ENCODE measurements at places on chromosomes 3 and 15.

- no peak for DNase-seq
Observed at GRCh38 chr3:66377800-66378199, 123.0 kb downstream of the LRIG1 start.

- DNase-seq, result no peak
Observed at GRCh38 chr15:92073044-92073785, 219.7 kb downstream of the SLCO3A1 start.

- no peak for DNase-seq
Observed at GRCh38 chr3:32454731-32455608, 47.7 kb downstream of the CMTM6 start.

GRCh38 chr3:79415356-79415755 lies 352.4 kb downstream of the ROBO1 start:
- no peak for DNase-seq

- DNase-seq, result no peak
Observed at GRCh38 chr3:145116769-145117168, 1044.2 kb downstream of the PLOD2 start.

- DNase-seq, result no peak
Observed at GRCh38 chr3:152243721-152244516, 24.8 kb upstream of the MBNL1 start.

GRCh38 chr15:48297668-48298067 lies 33.6 kb upstream of the DUT start:
- no peak for DNase-seq

GRCh38 chr3:134161898-134162615 lies 88.6 kb downstream of the RYK start:
- DNase-seq, result no peak

- DNase-seq, result no peak
Observed at GRCh38 chr3:29643034-29643425, 362.2 kb downstream of the RBMS3 start.

- peak; percentile 61 for DNase-seq
Observed at GRCh38 chr3:167882057-167882667, 146.6 kb downstream of the SERPINI1 start.

DNA sequence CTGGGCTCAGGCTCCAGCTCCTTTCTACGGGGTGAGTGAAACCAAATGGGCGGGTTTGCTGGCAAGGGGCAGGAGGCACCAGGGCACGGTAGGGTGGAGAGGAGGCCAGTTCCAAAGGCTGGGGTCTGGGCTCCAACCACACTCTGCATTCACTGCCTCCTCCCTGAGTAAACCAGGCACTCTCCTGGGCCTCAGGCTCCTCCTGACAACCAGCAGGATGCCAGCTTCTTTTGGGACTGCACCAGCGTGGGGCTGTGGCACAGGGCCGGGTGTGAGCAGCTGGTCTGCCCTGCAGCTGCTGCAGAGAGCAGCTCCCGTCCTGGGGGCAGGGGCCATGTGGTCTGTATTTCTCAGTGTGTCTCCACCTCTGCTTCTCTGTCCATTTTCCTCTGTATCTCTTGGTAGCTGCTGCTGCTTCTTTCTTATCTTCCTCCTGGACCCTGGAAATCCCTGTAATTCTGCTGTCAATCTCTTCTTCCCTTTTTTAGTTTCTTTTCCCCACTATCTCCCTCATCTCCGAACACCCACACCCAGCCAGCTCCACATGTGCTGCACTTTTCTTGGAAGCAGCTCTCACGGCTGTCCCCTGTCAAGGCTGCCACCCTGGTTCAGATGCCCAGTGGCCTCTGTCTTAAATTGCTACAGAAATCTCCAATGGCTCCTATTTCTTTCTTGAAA lies 54.9 kb upstream of the TBC1D21 start:
- DNase-seq, result peak; percentile 28

- no peak for DNase-seq
Observed at GRCh38 chr3:142624341-142625152, 28.4 kb downstream of the PLS1 start.

- no peak for DNase-seq
Observed at GRCh38 chr3:150079029-150079739, 108.5 kb upstream of the PFN2 start.

GRCh38 chr3:52059781-52060180 lies 3.4 kb upstream of the DUSP7 start:
- DNase-seq, result no peak

- DNase-seq, result no peak
Observed at GRCh38 chr3:49213541-49213943, 42.1 kb downstream of the KLHDC8B start.

GRCh38 chr3:54882129-54882833 lies 45.6 kb downstream of the LRTM1 start:
- DNase-seq, result no peak

DNA sequence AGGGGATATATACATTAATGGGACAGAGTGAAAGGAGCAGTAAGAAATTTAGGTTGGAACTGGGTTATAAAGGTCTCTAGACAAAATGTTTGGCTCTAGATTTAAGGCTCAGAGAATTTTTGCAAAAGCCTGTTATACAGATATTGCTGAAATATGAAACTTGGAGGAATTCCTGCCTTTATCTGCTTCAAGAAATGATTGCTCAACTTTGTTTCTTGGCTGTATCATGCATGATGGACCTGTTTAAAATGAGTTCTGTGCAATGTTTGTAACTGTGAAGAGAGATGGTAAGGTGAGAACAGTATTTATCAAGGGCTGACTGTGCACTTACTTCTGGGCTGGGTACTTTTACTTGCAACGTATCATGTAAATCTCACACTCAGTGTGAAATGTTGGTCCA lies 3.3 kb downstream of the CRYBG3 start:
- no peak for DNase-seq

Measured in globus pallidus (tissue), 1 donor.